ENCODE measurements at places on chromosomes 11 and 22. TPM values are rescaled to one million over a fixed set of nuclear protein-coding genes. Genes with fewer than 3 reads are reported as not detected.

IFITM1 gene
- total RNA-seq: 672 TPM

CEND1 gene
- not detected for total RNA-seq

CLDN5 gene
- total RNA-seq: 257 TPM

TEX12 gene
- 1.7 TPM for total RNA-seq

FXYD2 gene
- 4.6 TPM for total RNA-seq

RGL4 gene
- 0.21 TPM for total RNA-seq

HBB gene
- total RNA-seq: 340 TPM

GRCh38 chr11:109819410-109819809 is 273.8 kb upstream of the ZC3H12C start:
- H3K36me3 ChIP-seq: no peaks in the 10 kb centered on the region
- no peak overlapping the region for H3K27ac ChIP-seq
- no peak overlapping the region for H3K4me3 ChIP-seq
- no peak for DNase-seq
- H3K27me3 ChIP-seq: no peaks in the 10 kb centered on the region
- H3K4me1 ChIP-seq: no peaks in the 10 kb centered on the region

DNA sequence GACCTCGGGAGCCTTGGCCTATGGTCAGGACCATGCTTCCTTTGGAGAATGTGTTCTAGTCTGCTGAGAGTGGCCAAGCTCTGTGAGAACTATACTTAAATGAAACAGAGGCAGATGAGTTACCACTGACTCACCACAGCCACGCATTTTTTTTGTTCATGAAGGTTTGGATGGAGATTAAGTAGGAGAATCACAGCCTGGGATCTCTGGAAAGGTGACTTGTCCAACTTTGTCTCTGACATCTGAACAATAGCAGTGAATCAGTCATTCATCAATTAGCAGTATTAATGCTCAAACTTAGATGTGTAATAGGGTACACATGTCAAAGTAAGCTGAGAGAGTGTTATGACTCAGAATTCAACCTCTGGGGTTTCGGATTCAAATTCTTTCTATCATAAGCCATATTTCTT is 100.7 kb upstream of the ANO3 start:
- no peaks in the 10 kb centered on the region for H3K4me1 ChIP-seq
- no peaks in the 10 kb centered on the region for H3K36me3 ChIP-seq
- DNase-seq: no peak
- H3K27me3 ChIP-seq: no peaks in the 10 kb centered on the region

DNA sequence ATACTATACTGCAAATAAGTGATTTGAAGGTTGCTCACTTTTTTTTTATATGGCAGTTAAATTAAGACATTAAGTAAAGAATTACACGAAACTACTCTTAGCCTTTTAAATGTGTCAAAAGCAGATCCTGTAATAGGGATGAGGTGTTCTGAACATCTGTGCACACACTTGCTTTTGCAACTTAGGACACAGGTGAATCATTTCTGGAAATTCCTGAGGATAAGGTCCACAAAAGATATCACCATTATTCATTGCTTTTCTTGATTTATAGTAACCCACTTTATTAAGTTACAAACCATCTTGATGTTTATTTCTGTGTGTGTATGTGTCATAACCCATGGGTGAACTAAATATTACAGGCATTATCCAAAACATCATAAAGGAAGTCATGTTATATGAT is 55.9 kb downstream of the SLC5A12 start:
- no peaks in the 10 kb centered on the region for H3K4me1 ChIP-seq
- no peak overlapping the region for H3K4me3 ChIP-seq
- H3K27ac ChIP-seq: no peak overlapping the region
- H3K27me3 ChIP-seq: no peaks in the 10 kb centered on the region
- DNase-seq: no peak
- H3K36me3 ChIP-seq: no peaks in the 10 kb centered on the region

- H3K36me3 ChIP-seq: no peaks in the 10 kb centered on the region
- no peak for DNase-seq
- no peak overlapping the region for H3K27ac ChIP-seq
- H3K4me1 ChIP-seq: no peaks in the 10 kb centered on the region
Measured at GRCh38 chr11:18361154-18361553, 33.2 kb upstream of the LDHA start.

- H3K27ac ChIP-seq: no peak overlapping the region
- no peaks in the 10 kb centered on the region for H3K36me3 ChIP-seq
- H3K4me1 ChIP-seq: no peaks in the 10 kb centered on the region
- no peaks in the 10 kb centered on the region for H3K27me3 ChIP-seq
Measured at GRCh38 chr22:46970411-46971098, 208.1 kb downstream of the TBC1D22A start.

DNA sequence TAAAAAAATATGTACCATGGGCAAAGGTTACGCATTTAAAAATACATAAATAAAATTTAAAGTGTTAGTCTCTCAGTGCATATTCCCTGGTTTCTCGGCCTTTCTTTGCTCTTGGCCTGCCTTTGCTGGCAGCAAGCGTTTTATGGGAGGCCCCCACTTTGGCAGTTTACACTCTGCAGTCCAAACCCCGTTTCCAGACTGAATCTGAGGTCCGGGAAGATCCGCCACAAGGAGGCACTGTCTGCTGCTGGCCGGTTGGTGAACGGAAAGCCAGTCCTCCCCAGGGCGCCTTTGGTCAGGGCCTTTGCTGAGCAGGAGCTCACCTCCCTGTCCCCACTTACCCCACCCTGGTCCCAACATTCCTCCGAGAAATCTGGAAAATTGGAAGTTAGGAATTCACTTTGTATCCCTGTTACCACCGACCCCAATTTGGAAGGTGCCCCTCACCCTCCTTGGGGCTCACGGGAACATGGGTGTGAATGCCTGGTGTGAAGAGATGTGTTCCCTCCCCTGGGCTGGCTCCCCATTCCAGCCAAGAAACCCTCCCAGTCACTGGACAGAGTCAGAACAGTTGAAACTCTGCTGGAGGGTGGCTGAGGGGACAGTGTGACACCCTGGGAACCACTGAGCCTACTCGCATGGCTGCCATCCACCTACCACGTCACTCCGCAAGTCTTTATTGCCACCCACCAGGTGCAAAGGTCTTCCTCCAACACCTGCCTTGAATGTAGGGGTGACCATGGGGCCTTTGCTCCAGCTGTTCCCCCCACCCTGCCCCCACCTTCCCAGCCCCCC is 9.4 kb upstream of the SF1 start:
- no peak overlapping the region for H3K4me3 ChIP-seq
- DNase-seq: peak; percentile 42
- no peaks in the 10 kb centered on the region for H3K36me3 ChIP-seq
- H3K27ac ChIP-seq: no peak overlapping the region

GRCh38 chr11:17543041-17543440 is 1.2 kb downstream of the USH1C start:
- H3K36me3 ChIP-seq: no peaks in the 10 kb centered on the region
- no peaks in the 10 kb centered on the region for H3K27me3 ChIP-seq
- DNase-seq: no peak

DNA sequence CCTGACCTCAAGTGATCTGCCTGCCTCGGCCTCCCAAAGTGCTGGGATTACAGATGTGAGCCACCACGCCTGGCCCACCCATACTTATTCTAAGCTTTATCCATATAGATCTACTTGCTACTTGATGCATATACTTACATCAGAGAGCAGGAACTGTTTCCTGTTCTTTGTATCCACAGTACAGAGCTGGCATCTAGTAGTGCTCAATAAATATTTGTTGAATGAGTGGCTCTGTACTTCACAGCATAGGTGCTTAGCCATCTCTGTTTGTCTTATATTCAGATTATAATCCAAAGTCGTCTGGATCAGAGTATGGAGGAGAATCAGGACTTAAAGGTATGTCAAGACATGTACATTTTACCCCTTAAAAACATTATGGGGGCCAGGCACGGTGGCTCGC is 38.6 kb upstream of the DLAT start:
- no peak for DNase-seq
- H3K27me3 ChIP-seq: no peaks in the 10 kb centered on the region
- H3K4me1 ChIP-seq: no peaks in the 10 kb centered on the region
- H3K36me3 ChIP-seq: no peaks in the 10 kb centered on the region
- no peak overlapping the region for H3K27ac ChIP-seq

GRCh38 chr11:130798280-130798679 is 118.0 kb downstream of the SNX19 start:
- H3K27me3 ChIP-seq: no peaks in the 10 kb centered on the region
- no peak for DNase-seq
- H3K4me3 ChIP-seq: no peak overlapping the region

DNA sequence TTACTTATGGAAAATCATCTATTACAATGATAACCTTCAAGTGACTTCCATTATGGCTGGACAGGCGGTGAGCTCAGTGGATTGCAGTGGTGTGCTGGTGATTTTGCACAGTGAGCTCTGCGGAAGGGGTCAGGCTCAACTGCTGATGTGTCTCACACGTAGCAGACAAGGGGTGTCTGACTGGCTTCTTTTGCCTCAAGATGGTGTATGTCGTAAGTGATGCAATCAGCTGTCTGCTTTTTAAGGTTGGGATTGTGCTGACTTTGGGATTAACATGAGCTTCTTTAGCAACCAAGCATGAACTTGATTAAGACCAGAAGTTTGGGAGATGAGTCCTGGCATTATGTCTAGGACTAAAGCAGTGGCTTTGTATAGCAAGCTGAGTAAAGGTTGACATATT is 49.5 kb downstream of the POLD3 start:
- peak; percentile 31 for DNase-seq
- H3K4me3 ChIP-seq: no peak overlapping the region
- H3K36me3 ChIP-seq: no peaks in the 10 kb centered on the region
- peak overlapping the region; percentile 84 for H3K27ac ChIP-seq
- no peaks in the 10 kb centered on the region for H3K4me1 ChIP-seq

- H3K4me1 ChIP-seq: peaks cover 14% of the 10 kb centered on the region
- H3K27me3 ChIP-seq: no peaks in the 10 kb centered on the region
- no peaks in the 10 kb centered on the region for H3K36me3 ChIP-seq
- peak overlapping the region; percentile 94 for H3K27ac ChIP-seq
- peak overlapping the region; percentile 44 for H3K4me3 ChIP-seq
Measured at GRCh38 chr11:9461760-9462134, 935 bp downstream of the ZNF143 start.

DNA sequence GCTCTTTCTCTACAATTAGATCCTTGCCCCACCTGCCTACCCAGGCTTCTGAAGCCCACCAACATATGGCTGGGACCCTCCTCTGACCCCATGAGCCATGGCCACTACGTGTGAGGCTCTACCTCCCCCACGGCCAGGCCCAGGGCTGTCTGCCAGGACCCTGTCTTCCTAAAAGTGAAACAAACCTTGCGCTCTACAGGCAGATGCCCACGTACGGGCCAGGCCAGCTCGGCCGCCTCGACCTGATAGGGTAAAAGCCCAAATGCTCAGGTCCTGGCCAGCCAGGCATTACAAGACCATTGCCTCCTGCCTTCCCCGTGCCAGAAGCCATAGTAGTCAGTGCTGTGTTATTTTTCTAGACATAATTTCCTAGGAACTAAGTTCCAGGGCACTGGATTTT is 1496.4 kb downstream of the BRD1 start:
- H3K4me3 ChIP-seq: no peak overlapping the region
- H3K36me3 ChIP-seq: no peaks in the 10 kb centered on the region

DNA sequence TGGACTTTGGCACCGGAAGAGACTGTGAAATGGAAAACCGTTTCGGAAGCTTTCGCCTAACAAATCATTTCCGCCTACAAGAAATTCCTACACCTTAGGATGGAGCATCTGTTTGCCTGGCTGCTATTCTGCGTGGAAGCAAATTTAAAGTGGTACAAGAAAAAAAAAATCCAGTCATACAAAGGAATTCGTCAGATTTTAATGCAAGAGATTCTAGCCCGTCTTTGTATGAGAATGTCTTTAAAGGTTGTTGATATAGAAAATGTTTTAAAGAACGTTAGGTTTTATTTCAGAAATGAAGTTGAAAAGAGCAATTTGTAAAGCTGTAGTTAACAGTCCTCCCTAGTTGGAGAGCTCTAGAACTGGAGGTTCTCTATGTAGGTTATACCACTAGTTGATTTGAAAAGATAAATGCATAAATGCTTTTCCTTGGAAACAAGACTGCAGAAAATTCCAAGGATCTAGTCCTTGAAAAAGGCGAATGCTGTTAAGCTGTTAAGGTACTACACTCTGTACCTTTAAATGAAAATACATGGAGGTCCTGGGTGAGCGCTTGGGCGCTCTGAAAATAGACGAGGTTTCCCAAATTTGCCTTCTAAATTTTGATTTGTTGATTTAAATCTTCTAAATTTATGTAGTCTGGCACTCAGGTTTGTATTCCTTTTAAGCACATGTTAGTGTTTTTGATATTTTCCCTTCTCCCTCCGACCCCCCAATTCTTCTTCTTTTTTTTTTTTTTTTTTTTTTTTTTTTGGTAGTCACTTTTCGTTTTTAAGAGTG is 2.4 kb downstream of the NCR3LG1 start:
- H3K4me1 ChIP-seq: no peaks in the 10 kb centered on the region
- H3K27ac ChIP-seq: peak overlapping the region; percentile 86
- H3K36me3 ChIP-seq: no peaks in the 10 kb centered on the region
- peak overlapping the region; percentile 64 for H3K4me3 ChIP-seq

DNA sequence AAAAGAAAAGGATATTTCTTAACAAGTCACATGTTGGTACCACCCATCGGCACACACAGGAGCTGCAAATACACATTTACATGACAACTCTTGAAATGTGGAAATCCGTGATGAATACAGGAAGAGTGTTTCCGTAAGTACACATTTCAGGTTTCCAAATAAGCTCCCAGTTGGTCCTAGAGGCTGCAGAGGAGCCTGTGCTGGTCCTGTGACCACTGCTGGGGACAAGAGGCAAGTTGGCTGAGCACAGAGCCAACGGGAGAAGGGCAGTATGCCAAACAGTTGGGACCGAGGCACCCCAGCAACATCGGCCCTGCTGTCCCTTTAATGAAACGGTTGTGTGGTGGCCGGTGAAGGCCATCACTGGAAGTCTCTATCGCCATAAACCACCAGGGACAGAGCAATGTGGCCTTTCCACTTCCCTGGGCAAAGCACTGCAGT is 38.5 kb upstream of the ARFGAP3 start:
- no peak overlapping the region for H3K4me3 ChIP-seq
- H3K4me1 ChIP-seq: no peaks in the 10 kb centered on the region
- no peak for DNase-seq
- no peak overlapping the region for H3K27ac ChIP-seq

DNA sequence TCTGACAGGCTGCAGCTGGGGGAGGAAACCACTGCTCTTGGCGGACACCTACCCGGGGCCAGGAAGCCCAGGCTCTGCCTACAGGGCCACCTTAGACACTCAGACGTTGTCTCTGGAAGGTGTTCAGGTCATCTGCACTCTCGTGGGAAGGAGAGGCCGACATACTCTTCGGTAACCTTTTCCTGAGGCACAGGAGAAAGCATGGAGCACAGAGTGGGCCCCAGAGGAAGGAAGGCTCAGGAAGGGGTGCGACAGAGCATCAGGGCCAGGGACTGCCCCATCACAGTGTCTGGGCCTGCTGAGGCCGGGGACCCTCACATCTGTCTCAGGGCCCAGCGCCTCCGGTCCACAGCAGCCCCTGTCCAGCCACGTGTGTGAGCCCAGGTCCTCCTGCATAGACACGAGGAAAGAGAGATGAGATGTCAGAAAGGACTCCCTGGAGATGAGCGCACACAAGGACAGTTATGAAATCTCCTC is 18.2 kb upstream of the TUB start:
- DNase-seq: peak; percentile 29
- H3K4me3 ChIP-seq: no peak overlapping the region
- no peaks in the 10 kb centered on the region for H3K27me3 ChIP-seq
- no peaks in the 10 kb centered on the region for H3K36me3 ChIP-seq
- H3K27ac ChIP-seq: peak overlapping the region; percentile 92
